ENCODE measurements at places on chromosomes 11 and 22. TPM values are rescaled to one million over a fixed set of nuclear protein-coding genes. Genes with fewer than 3 reads are reported as not detected.
A peak's percentile ranks its signal among the peaks of the same experiment; 100 is the strongest.

GRCh38 chr11:72426758-72427157, 7.6 kb downstream of the CLPB start:
- no peak for DNase-seq

The DMC1 gene
- total RNA-seq = not detected

DNA sequence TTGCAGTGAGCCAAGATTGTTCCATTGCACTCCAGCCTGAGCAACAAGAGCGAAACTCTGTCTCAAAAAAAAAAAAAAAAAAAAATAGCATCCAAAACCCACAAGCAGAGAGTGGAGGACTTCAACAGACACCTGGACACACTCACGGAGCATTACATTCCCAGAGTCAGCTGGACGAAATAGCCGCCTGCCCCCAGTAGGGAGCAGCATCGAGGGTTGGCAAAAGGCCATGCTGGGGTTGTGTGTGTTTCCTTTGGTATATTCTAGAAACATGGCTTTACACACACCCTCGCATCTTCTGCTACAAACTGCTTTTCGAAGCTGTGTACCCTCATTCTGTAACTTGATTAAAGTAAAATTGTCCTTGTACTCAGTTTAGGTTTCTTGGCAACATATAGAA, 5.3 kb downstream of the ADA2 start:
- DNase-seq = peak; percentile 19

DNA sequence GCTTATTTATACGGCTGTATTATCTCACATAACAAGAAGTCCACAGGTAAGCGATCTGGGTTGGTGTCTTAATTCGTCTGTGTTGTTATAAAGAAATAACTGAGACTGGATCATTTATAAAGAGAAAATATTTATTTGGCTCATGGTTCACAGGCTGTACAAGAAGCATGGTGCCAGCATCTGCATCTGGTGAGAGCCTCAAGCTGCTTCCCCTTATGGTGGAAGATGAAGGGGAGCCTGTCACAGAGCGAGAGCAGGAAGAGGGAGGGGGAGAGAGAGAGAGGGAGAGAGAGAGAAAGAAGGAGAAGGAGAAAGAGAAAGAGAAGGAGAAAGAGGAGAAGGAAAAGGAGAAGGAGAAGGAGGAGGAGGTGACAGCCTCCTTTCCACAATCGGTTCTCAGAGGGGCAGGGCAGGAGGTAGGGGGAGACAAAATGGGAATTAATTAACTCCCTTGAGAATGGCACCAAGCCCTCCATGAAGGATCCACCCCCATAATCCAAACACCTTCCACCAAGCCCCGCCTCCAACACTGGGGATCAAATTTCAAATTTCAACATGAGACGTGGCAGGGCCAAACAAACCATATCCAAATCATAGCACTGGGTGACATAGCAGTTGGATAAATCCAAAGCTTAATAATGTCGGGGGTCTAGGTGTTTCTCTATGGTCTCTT, 15.0 kb upstream of the TRIM44 start:
- no peak for DNase-seq

- DNase-seq = no peak
Measured at GRCh38 chr11:9081153-9081552, 10.2 kb downstream of the SCUBE2 start.

DNA sequence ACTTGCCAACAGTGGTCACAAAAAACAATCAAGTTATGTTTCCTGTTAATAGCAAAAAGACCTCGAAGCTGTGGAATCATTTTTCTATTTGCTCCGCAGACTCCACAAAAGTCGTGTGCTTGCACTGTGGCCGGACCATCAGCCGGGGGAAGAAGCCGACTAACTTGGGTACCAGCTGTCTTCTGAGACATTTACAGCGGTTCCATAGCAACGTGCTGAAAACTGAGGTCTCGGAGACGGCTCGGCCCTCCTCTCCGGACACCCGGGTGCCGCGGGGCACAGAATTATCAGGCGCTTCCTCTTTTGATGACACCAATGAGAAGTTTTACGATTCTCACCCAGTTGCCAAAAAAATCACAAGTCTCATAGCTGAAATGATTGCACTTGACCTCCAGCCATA, 31.6 kb downstream of the ZBED4 start:
- no peak for DNase-seq

The LRRC32 gene
- not detected for total RNA-seq

The SEZ6L gene
- total RNA-seq = not detected

GRCh38 chr22:27993774-27994350, 74.8 kb upstream of the PITPNB start:
- no peak for DNase-seq

GRCh38 chr11:95450547-95451123, 219.6 kb upstream of the SESN3 start:
- DNase-seq = no peak

The BLID gene
- total RNA-seq = 5.4 TPM

The SCUBE2 gene
- 0.18 TPM for total RNA-seq

DNA sequence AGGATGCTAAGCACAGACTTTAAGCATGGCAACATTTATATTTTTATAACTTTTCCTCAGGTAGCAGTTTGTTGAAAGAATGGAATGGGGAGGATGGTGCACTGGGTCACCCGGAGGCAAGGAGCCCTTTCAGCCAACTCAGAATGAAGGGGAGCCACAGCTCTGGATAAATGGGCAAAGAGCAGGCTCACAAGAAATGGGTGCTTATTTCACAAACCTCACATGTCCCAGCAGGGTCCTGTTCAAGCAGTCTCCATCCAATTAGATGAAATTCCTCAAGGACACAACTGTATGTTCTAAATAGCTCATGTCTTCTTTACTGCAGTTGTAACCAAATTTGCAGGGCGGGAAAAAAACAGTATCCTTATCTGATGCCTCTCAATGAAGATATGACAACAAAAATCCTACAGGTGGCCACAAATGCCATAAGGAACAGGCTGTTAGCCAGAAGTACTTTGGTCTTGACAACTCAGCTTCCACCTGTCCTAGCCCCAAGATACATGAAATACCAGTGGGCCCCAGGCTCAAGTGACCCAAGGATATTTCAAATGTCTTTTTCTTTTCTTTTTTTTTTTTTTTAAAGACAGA, 48.2 kb downstream of the MAPK1 start:
- no peak for DNase-seq

DNA sequence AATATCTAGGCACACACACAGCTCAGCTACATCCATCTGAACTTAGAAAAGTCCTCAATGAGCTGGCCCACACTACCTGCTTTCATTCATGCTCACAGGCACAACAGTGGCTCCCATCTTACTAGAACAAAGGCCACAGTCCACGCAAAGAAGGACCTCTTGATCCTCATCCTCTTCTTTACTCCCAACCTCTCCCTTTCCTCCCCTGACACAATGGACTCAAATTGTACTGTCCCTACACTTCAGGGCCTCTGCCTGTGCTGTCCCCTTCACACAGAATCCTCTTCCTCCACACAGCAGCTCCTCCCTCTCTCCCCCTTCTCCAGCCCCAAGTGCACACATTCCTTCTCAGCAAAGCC, 12.7 kb downstream of the SMCO4 start:
- no peak for DNase-seq

- no peak for DNase-seq
Measured at GRCh38 chr11:104856607-104857006, 41.7 kb downstream of the CASP12 start.
